ENCODE measurements at places on chromosomes 2 and 18. TPM values are rescaled to one million over a fixed set of nuclear protein-coding genes. Genes with fewer than 3 reads are reported as not detected.

GRCh38 chr2:158174956-158175355, 73.3 kb downstream of the UPP2 start:
- DNase-seq: no peak

- DNase-seq: no peak
Measured at GRCh38 chr2:238847419-238847801, 475 bp upstream of the TWIST2 start.

- DNase-seq: no peak
Measured at GRCh38 chr18:45291621-45292615, 323.4 kb upstream of the SLC14A2 start.

- no peak for DNase-seq
Measured at GRCh38 chr2:53969285-53969967, 1.4 kb downstream of the PSME4 start.

GRCh38 chr2:86337244-86337835, at the start of gene REEP1:
REEP1 (minus strand) TSS chr2:86337626; CDS start chr2:86337510, 116 bp downstream.
- peak; percentile 47 for DNase-seq

GRCh38 chr2:29253-29652, 17.1 kb downstream of the FAM110C start:
- DNase-seq: no peak

- peak; percentile 82 for DNase-seq
Measured at GRCh38 chr18:12236934-12237832, 17.0 kb upstream of the CIDEA start.

DNA sequence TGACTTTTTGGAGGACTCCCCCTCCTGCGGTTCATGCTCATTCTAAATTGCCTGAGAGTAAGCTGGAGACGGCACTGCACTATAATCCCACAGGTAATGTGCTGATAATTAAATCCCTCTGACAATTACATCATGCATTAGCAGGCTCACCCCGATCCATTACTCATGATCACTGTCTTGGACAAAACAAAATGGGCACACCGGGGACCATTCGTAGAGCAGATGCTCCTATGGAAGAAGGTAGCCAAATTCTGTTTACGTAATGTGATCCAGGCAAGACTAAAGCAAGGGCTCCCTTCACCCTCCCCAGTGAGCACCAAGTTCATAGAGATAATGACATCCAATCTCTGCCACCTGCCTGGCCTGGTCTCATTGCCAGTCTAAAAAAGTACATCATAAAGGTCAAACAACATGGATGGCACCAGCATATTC, 657.1 kb upstream of the SOX11 start:
- DNase-seq: no peak

DNA sequence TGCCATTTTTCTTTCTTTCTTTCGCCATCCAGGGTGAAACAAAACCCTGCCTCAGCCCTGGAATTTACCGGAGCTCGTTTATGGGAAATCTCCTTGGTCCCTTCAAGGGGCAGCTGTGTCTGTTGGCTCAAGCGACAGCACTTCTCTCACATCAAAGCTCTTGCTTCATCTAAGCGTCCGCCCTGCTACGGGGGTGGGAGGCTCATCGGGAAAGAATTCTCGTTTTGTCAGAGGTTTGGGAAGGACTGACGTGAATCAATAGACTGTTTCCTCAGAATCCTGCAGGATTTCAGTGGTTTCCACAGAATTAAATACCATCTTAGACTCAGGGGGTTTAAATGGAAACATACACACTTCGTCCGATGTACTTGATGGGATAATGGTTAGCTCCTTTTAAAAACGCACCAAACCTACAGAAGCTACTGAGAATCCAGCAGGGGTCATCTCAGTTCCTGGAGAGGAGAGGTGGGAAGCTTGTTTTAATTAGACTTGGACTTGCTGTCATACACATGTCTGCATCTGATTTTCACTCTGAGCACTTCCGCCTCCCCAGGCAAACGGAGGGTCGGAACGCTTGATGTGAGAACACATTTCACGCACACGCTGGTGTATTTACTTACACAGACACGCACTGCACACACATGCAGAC, 91.6 kb downstream of the ASB1 start:
- DNase-seq: no peak

GRCh38 chr18:61196750-61197149, 136.5 kb upstream of the CDH20 start:
- no peak for DNase-seq

DPYSL5 gene
- not detected for polyA plus RNA-seq

ARHGAP28 gene
- 0.66 TPM for polyA plus RNA-seq

SERPINB5 gene
- polyA plus RNA-seq: not detected

Measured in heart right ventricle (tissue), 16 donors.